ENCODE measurements at places on chromosomes 2 and 18. TPM values are rescaled to one million over a fixed set of nuclear protein-coding genes. Genes with fewer than 3 reads are reported as not detected.

Gene AOX1
- not detected for total RNA-seq

- no peak for DNase-seq
Measured at GRCh38 chr18:79245517-79246001, 150.2 kb upstream of the NFATC1 start.

DNA sequence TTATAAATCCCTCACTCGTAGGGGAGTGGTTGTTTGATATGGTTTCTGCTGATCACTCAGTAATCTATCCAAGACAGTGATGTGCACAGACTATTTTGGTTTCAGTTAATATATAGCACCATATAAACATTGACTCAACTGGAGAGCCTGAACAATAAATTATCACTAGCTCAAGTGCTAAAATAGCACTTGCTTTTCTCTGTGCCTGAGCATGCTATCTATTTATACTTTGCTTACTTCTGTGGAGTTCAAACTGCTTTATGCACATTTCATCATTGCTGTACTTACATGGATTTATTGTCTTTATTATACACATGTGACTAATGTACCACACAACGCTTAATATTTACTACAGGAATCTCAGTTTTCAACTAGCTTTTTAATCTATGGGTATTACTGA is 133.6 kb downstream of the BCL2 start:
- DNase-seq: no peak

DNA sequence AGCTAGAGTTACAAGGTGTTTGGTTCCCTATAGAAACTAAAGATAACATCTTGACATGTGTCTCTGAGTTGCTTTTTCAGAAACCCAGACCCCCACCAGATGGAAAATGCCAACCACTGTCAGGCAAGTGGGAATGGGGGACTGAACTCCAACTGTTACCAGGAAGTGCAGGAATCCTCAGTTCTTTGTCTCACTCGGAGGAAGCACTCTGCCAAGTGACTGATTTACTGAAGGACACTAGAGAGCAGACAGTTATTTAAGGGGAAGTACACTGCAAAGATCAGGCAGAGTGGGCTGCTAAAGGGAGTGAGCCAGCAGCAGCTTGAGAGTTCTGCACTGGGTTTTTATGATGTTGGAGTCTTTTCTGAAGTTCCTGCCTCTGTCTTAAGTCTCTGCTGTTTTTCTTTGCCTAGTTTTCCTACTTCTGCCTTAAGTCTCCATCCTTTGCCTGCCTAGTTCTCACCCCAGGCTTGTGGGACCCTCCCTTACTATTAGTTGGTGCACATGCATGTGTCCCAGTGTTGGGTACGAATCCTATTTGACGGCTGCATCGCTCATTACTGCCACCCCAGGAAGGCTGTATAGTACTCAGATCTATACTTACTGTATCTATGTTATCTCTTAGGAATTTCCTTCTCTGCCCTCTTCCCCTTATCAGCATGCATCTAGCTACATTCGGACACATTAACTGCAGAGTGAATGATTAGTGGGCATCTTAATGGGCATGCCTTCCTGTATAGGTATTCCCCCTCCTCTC is 97.1 kb downstream of the TEX51 start:
- DNase-seq: no peak

Data from naive thymus-derived CD8-positive, alpha-beta T cell (primary cell).